RPMI7951 (cell line): ENCODE measurements at places on chromosomes 5 and 9. TPM values are rescaled to one million over a fixed set of nuclear protein-coding genes. Genes with fewer than 3 reads are reported as not detected.

LCN10 gene
- total RNA-seq: 0.10 TPM in 1 of 2 replicates, not detected in the other

SLC6A18 gene
- total RNA-seq: not detected in 2 replicates

AGXT2 gene
- not detected in 2 replicates for total RNA-seq

MED22 gene
- 13.8 and 15.2 TPM in 2 replicates for total RNA-seq

BAAT gene
- not detected in 2 replicates for total RNA-seq

ZDHHC21 gene
- total RNA-seq: 2.7 and 4.1 TPM in 2 replicates

ACOT12 gene
- total RNA-seq: not detected in 2 replicates

FER gene
- total RNA-seq: 13.2 and 14.1 TPM in 2 replicates

BARX1 gene
- 0.10 TPM in 1 of 2 replicates, not detected in the other for total RNA-seq

ZNF658 gene
- 2.1 and 2.4 TPM in 2 replicates for total RNA-seq

TMEM171 gene
- 9.4 and 11.9 TPM in 2 replicates for total RNA-seq

SLC6A3 gene
- not detected in 2 replicates for total RNA-seq

AFAP1L1 gene
- 14.3 and 14.8 TPM in 2 replicates for total RNA-seq

NPR3 gene
- 0.60 TPM in 1 of 2 replicates, not detected in the other for total RNA-seq

EGFLAM gene
- total RNA-seq: 0.12 and 1.3 TPM in 2 replicates

STK32A gene
- total RNA-seq: 0.84 and 1.8 TPM in 2 replicates

WNT8A gene
- total RNA-seq: not detected in 2 replicates

SPATA31A5 gene
- not detected in 2 replicates for total RNA-seq

ARHGEF37 gene
- 0.24 and 0.29 TPM in 2 replicates for total RNA-seq

ADAMTSL1 gene
- 24.4 and 25.1 TPM in 2 replicates for total RNA-seq

DNAJA1 gene
- 171 and 180 TPM in 2 replicates for total RNA-seq

CXXC5 gene
- total RNA-seq: 39.8 and 43.0 TPM in 2 replicates

CDC20B gene
- not detected in 2 replicates for total RNA-seq

DDX4 gene
- not detected in 2 replicates for total RNA-seq

CNTLN gene
- total RNA-seq: 9.6 and 10.6 TPM in 2 replicates

GABRB2 gene
- total RNA-seq: not detected in 2 replicates

PDE8B gene
- total RNA-seq: not detected in 2 replicates

MLANA gene
- not detected in 2 replicates for total RNA-seq

PCDHGA6 gene
- 1.3 and 1.8 TPM in 2 replicates for total RNA-seq

PCDHB3 gene
- total RNA-seq: 0.12 and 0.20 TPM in 2 replicates

PCDHB5 gene
- total RNA-seq: 0.59 and 0.60 TPM in 2 replicates

SOHLH1 gene
- not detected in 2 replicates for total RNA-seq

RANBP6 gene
- total RNA-seq: 26.7 and 27.2 TPM in 2 replicates

PTGR1 gene
- 86.5 and 92.4 TPM in 2 replicates for total RNA-seq

ANKRD34B gene
- total RNA-seq: not detected in 2 replicates

TICAM2 gene
- total RNA-seq: 6.4 and 11.7 TPM in 2 replicates

PDE6A gene
- total RNA-seq: 0.10 and 0.12 TPM in 2 replicates

SH3GL2 gene
- not detected in 2 replicates for total RNA-seq

RPS14 gene
- total RNA-seq: 2,147 and 2,510 TPM in 2 replicates

RNF224 gene
- not detected in 2 replicates for total RNA-seq

PCDHGC4 gene
- total RNA-seq: 0.78 and 1.1 TPM in 2 replicates
